Kidney (tissue), 22 donors: ENCODE measurements at places on chromosomes 6 and 20. TPM values are rescaled to one million over a fixed set of nuclear protein-coding genes. Genes with fewer than 3 reads are reported as not detected.
A peak's percentile ranks its signal among the peaks of the same experiment; 100 is the strongest.

The NRN1 gene
- 6.4 TPM for polyA plus RNA-seq

DNA sequence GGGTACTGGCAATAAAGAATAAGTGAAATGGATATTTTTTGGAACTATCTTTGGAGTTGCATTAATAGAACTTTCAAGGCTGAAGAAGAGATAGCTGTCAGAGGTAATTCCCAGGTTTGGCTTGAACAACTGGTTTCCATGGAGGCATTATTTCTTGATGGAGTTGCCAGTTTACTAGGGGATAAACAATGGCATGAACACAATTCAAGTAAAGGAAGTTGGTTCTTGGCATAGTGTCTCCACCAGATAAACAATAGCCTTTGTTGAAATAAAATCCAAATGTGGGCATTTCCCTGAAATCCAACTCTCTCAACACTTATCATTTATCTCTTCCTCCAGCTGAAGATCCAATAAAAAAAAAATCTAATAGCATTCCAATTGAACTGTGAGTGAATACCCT, 454.9 kb downstream of the C6orf118 start:
- no peak for DNase-seq

DNA sequence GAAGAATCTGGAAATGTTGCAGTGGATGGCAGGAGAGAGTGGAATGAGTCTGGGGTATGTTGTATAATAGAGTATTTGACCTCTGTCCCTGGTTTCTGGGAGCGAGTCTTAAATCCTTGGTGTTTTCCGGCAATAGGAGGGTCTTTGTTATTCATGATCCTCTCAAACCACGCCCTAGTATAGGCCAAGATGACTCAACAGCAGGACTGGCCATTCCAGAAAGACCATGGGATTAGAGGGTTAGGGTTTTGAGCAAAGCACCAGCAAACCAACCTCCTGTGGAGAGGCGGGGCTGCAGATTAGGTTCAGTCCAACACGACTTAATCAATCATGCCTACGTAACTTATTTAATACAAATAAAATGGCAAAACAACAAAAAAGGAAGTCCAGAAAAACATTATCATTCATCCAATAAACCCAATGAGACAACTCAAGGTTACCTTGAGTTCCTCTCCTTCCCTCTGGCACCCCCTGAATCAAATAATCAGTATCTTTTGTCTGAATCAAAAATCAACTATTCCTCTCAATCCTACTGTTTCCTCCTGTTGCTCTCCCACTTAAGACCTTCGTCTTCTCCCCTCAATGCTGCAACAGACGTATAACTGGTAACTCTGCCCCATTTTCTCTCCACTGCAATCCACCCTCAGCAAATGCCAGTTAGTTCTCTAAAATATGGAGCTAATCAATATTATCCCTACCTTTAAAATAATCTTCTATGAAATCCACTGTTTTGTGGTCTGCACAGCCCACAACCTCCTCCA, 15.5 kb downstream of the HUS1B start:
- DNase-seq: no peak

DNA sequence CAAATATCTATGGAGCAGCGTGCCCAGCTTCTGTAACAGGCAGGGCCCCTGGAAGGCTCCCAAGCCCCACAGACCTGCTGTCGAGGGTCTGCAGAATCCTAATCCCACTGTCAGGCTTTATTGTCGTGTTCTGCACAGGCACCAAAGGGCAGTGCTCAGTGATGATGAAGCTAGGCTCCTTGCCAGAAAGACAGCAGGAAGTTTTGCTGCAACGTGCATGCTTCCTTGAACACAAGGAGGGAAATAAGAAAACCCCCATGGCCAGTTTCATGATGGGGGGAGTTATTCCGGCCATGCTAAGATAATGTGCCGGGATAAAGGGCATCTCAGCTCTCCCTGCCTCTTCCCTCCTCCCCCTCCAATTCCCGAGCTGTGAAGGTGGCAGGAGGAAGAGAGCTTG, 109.4 kb upstream of the KCNG1 start:
- DNase-seq: peak; percentile 8

DNA sequence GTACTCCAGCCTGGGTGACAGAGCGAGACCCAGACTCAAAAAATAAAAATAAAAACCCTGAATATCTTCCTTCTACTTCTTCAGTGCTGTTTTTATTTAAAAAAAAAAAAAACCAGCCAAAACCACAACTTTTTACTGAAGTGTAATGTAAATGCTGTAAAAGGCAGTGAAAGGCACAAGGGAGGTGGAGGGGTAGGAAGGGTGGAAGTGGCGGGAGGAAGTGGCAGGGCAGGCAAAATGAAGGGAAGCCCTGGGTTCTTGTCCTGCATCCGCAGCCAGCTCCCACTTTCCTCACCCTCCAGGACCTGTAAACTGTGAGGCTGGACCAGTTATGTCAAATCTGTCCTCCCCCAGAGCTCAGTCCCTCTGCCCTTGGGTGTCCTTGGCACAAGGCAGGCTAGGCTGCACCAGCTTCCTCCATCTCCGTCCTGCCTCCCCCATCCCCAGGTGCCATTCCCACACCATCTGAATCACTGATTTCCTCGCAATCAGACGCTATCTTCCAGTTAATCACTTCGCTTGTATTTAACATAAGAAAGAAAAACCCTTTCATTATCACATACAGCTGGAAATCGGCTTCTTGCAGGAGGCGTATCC, 13.7 kb upstream of the PANK2 start:
- DNase-seq: no peak

GRCh38 chr20:11234181-11234580, 560.4 kb upstream of the JAG1 start:
- DNase-seq: no peak

- DNase-seq: no peak
Observed at GRCh38 chr6:129055796-129056195, 172.9 kb downstream of the LAMA2 start.

DNA sequence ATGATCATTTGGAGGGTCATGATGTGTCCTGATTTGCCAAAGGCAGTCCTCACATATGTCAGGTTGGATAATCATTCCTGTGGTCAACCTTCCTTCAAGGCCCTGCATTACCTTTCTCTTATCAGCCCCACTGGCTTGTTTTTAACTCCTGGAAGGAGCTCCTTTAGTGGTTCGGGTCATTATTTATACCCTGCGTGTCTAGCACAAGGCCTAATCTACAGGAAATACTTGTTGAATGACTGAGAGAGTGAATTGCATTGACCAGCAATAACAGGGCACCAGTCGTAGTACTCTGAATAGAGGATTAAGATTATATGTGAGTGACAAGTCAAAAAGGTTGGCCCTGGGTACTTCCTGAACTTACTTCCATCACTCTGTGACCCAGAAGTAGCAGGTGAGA, 4.5 kb downstream of the HIVEP2 start:
- DNase-seq: no peak

DNA sequence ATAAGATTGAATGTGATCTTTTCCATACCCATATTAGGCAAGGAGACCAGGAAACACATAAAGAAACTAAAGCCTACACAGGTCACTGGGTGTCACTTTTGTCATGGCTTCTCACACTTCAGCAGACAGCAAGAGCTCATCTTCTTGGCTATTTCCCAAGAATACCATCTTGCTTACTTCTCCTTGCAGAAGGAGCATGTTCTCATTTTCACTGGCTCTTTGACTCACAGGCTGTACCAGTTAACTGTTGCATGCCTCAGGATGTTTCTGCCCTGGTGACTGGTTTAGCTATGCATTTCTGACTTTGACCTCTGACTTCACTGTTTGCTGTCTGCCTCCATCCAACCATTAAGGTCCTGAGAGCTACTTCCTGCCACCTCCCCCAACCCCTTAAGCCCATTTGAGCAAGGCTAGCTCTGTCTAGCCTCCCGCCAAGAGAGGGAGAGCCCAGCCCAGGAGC, 40.3 kb upstream of the OGFRL1 start:
- DNase-seq: no peak
